ENCODE measurements at places on chromosomes 3 and 15.

DNA sequence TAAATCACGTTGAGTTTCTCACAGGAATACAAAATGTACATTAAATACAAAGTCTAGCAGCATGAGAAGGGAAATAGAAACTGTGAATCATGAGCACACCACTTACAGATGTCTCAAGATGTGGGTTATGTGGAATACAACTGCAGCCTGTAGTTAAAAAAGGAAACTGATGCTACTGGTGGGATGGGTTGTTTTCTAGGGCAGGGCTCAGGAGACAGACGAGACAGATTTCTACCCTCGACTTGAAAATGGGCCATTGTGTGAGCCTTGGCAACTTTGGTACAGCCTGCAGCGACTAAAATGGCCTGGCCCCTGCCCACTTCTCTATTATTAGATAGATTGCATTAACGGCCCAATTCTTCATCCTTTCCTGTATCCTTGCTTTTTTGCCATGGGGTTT is 293.1 kb downstream of the SUCLG2 start:
- no peak for DNase-seq

DNA sequence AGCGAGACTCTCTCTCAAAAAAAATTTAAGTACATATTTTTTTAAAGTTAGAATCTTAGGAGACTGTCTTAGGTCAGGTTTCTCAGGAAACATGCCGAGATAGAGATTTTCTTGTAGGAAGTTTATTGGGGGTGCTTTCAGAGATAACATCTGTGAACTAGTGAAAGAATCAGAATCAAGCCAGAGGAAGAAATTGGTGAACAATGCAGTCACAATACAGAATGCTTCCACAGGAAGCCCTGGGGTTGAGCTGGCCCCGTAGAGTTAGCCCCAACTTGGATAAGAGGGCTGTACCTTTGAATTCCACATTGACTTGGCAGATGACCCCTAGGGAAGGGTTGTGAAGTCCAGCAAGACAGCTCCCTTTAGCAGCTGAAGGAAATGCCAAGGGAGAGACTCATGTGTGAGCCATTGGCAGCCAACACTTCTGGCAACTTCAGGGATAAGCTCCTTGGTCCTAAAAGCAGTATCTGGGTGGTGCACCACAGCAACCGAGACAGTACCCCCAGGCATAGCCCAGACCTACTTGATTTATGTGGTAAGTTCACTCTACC is 7.1 kb upstream of the PLCB2 start:
- DNase-seq, result no peak

- peak; percentile 17 for DNase-seq
These were observed 57.5 kb upstream of the LMOD3 start for GRCh38 chr3:69179740-69180372.

- DNase-seq, result peak; percentile 51
These were observed 80.7 kb downstream of the MBNL1 start for GRCh38 chr3:152349392-152349791.

GRCh38 chr15:52730173-52730572 is 51.0 kb upstream of the ATOSA start:
- peak; percentile 37 for DNase-seq

- no peak for DNase-seq
These were observed 161.7 kb upstream of the HES1 start for GRCh38 chr3:193974191-193974652.

DNA sequence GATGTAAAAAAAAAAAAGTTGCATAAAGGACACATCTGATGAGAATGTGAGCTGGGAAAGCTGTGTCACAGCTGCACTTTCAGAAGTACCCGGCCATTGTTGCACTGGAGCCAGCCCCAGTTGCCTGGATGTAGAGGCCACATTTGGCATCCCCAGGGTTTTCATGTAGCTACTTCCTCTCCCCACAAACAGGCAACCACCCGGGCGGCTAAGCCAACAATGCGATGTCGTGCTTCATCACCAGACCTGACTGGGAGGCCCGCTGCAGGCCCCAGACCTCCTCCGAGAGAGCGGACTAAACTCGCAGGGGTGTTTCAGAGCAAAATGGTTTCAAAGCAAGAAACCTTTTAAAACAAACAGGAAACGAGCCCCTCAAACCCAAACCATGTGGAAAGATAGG is 142.3 kb downstream of the TMCO5A start:
- DNase-seq, result no peak

GRCh38 chr3:150106740-150107428 is 136.2 kb upstream of the PFN2 start:
- no peak for DNase-seq

GRCh38 chr3:188180114-188180513 is 26.2 kb downstream of the LPP start:
- DNase-seq, result no peak

GRCh38 chr3:10512687-10513086 is 7.3 kb upstream of the ATP2B2 start:
- no peak for DNase-seq

DNA sequence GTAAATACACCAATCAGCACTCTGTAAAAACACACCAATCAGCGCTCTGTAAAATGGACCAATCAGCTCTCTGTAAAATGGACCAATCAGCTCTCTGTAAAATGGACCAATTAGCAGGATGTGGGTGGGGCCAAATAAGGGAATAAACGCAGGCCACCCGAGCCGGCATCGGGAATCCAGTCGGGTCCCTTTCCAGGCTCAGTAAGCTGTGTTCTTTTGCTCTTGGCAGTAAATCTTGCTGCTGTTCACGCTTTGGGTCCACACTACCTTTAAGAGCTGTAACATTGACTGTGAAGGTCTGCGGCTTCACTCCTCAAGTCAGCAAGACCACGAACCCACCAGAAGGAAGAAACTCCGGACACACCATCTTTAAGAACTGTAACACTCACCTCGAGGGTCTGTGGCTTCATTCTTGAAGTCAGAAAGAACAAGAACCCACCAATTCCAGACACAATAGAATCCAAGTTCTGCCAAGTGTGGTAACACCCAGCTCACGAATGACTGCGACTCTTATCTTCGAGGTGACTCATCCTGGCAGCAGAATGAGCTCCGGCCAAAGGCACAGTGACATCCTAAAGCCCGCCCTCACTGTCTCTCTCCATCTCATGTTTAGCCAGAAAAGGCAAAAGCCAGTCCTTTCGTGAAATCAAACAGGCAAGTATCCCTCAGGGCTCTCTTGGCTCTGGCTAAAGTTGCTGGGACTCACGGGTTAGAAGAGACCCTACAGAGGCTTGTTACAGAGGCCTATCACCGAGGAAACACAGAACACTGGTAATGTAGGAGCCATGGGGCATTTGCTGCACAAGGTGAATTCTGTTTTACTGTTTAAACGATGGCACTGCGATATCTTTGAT is 155.2 kb downstream of the FAM43A start:
- peak; percentile 81 for DNase-seq

DNA sequence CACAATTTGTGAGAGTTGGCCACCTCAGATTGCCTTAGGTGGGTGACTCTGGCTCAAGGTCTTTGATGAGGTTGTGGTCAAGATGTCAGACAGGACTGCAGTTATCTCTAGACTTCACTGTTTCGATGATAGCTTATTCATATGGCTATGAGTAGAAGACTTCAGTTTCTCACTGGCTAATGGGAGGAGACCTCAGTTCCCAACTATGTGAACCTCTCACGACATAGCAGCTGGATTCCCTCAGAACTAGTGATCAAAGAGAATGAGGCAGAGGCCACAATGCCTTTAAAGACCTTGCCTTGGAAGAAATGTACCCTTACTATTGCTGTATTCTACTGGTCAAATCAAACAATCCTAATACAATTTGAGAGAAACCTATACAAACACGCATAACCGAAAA is 607.5 kb upstream of the ROBO2 start:
- no peak for DNase-seq

GRCh38 chr3:14289590-14290461 is 111.2 kb downstream of the LSM3 start:
- DNase-seq, result peak; percentile 73

Data from PC-9 (cell line).